ENCODE measurements at places on chromosomes 7 and 10. TPM values are rescaled to one million over a fixed set of nuclear protein-coding genes. Genes with fewer than 3 reads are reported as not detected.

Gene ACTL6B
- not detected for total RNA-seq

Gene CALML3
- total RNA-seq, result not detected

Gene POU6F2
- not detected for total RNA-seq

Gene ITIH5
- not detected for total RNA-seq

Gene GPER1
- total RNA-seq, result 3.2 TPM

Gene RSPH10B
- not detected for total RNA-seq

Gene SFRP4
- total RNA-seq, result under 0.01 TPM

Gene TWIST1
- total RNA-seq, result 27.1 TPM

Gene FFAR4
- total RNA-seq, result not detected

Gene HTR7
- 0.18 TPM for total RNA-seq
